Stimulated activated CD8-positive, alpha-beta memory T cell treated with anti-CD3 and anti-CD28 coated beads, Interleukin-7, amount 100 ng/mL, for 24 hours (primary cell): ENCODE measurements at places on chromosomes 7 and 10.

DNA sequence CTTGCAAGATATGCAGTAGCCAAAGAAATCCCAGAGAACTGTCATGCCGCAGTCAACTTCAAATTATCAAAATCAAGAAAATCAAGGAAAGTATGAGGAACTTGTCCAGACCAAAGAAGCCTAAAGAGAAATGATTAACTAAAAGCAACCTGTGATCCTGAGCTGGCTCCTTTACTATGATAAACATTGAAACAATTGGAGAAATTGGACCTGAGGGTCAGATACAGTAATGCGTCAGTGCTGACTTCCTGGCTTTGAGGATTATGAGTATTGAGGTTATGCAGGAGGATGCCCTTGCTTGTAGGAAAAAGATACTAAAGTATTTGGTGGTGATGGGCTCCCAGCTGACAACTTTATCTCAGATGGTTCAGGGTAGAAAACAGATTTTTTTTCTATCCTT is 324.7 kb upstream of the AKR1E2 start:
- no peak for DNase-seq

DNA sequence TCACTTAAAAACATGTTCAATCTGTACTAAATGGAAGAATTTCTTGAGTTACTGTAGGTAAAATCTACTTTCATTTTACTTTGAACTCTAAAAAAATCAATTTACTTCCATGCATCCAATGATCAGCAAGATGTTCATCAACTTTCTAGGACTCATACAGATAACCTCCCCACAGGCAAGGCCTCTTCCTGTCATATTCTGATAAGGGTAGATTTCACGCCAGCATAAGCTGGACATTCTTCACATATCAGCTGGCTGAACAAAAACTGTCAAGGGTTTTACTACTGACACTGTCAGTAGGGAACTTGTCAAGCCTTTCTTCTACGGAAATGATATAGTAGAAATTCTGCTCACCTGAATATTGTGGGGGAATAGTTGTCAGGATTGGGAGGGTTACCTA is 244.9 kb downstream of the THSD7A start:
- DNase-seq = no peak

GRCh38 chr7:131967216-131967730 is 410.8 kb upstream of the PODXL start:
- DNase-seq = no peak

DNA sequence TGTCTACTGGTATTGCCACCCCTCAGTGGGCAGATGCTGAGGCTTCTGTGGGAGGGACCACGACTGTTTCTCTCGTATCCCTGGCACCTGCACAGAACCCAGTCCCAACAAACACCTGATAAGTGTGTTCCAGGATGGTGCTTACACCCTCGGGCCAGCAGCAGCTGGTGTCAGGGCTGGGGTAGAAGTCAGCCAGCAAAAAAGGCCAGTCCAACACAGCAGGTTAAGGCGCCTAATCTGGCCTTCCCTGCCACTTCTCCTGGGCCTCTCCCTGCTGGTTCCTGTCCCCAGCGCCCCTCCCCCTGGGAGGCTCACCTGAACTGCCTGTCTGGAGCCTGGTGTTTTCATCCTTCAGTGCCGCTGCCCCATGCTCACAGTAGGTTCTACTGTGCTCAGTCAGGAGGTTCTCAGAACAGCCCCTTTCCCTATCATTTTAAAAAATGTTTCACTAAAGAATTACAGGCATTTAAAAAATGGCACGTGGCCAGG is 20.0 kb downstream of the PODXL start:
- DNase-seq = no peak

- DNase-seq = no peak
Observed at GRCh38 chr7:132869166-132869861, 212.6 kb downstream of the CHCHD3 start.

DNA sequence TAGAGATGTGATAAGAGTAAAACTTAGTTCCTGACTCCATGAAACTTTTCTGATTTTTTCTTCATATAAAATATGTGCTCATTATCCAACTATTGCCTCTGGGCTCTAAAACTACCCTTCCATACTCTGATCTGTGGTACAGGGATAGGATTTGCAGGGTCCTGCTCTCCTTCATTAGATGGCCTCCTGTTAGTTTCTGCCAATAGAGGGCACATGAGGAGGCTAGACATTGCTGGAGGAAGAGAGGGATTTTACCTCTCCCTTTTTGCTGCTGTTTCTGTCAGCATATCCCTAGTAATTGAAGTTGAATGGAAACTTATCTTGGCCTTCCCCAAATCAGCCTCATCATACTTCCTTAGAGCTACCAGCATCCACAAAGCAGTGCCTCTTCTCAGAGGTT is 269.4 kb downstream of the NXPH1 start:
- DNase-seq = no peak

- no peak for DNase-seq
Observed at GRCh38 chr7:135159359-135160085, 11.0 kb downstream of the CYREN start.

DNA sequence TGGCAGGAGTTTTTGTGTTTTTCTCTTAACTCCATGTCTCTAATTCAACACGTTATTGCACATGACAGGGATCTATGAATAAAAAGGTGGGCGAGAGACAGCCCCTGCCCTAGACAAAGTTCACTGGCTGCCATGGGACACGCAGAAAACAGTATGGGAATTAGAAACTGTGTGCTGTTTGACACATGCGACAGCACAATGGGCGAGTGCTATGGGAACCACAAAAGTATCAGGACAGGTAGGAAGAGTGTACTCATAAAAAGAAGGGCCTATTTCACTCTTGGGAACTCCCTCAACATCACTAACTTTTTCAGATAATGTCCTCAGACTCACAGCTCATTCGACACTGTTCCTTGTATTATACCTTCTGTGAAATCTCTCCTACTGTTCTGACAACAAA is 45.7 kb downstream of the MINDY3 start:
- DNase-seq = no peak

GRCh38 chr10:3528823-3529403 is 256.1 kb downstream of the KLF6 start:
- DNase-seq = no peak

GRCh38 chr7:117065571-117066150 is 112.4 kb downstream of the ST7 start:
- DNase-seq = no peak

DNA sequence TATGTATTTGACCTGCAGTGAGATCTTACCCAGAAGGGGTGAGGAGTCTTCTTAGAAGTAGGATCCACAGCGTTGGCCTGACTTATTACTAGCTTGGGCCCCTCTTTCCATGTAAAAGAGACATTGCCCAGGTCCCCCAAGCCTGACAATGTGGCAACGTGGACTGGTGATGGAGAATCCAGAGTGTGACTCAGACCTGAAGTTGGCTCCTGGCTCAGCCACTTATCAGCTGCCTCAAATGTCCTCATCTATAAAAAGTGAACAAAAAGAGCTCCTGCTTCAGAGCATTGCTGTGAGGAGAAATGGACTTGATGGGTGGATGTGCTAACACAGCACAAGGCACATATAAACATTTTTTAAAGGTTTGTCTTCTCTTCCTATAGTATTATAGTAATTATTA is 35.4 kb upstream of the TECTB start:
- DNase-seq = no peak

- no peak for DNase-seq
Observed at GRCh38 chr7:84108119-84108518, 86.5 kb downstream of the SEMA3A start.

GRCh38 chr7:68823996-68824780 is 774.1 kb upstream of the AUTS2 start:
- DNase-seq = no peak

DNA sequence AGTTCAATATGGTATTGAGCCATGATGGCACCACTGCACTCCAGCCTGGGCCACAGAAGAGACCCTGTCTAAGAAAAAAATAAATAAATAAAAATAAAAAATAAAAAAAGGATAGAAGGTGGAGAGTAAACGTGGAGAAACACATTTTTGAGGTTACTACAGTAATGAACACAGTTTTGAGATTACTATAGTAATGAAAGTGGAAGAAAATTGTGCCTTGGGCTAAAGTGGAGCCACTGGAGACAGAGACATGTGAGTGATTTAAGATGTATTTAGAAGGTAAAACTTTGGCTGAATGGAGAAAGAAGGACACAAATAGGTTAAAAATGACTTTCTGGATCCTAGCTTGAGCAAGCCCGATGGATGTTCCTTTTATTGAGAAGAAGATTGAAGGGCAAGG is 76.8 kb downstream of the HGF start:
- no peak for DNase-seq

- DNase-seq = no peak
Observed at GRCh38 chr7:21923658-21924057, 22.0 kb downstream of the CDCA7L start.

- no peak for DNase-seq
Observed at GRCh38 chr7:143960813-143961610, 6.4 kb downstream of the OR2F1 start.

GRCh38 chr10:7750222-7750621 is 37.6 kb downstream of the KIN start:
- DNase-seq = no peak

- no peak for DNase-seq
Observed at GRCh38 chr7:17668122-17668521, 272.2 kb downstream of the SNX13 start.

GRCh38 chr10:103763374-103764202 is 91.8 kb downstream of the SH3PXD2A start:
- no peak for DNase-seq
